Stimulated activated CD8-positive, alpha-beta memory T cell treated with anti-CD3 and anti-CD28 coated beads, Interleukin-4, amount 100 ng/mL, for 4 hours (primary cell): ENCODE measurements at places on chromosomes 6 and 20.
A peak's percentile ranks its signal among the peaks of the same experiment; 100 is the strongest.

DNA sequence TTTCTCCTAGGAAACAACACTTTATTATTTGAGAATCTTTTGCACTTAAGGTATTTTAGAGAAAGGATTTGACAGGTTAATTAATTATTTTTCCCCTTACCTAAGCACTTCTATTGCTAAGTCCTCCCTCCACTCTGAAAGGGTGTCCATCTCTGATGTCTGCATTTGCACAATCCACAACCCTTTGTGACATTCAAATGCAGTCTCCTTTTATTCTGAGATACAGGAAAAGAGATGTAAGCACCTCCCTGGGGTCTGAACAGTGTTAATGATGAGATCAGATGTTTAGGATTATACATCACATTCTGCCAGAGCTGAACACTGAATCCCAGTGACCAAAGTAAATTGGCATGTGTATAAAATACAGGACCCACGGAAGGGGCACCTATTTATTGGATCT, 864.2 kb upstream of the FLRT3 start:
- no peak for DNase-seq

DNA sequence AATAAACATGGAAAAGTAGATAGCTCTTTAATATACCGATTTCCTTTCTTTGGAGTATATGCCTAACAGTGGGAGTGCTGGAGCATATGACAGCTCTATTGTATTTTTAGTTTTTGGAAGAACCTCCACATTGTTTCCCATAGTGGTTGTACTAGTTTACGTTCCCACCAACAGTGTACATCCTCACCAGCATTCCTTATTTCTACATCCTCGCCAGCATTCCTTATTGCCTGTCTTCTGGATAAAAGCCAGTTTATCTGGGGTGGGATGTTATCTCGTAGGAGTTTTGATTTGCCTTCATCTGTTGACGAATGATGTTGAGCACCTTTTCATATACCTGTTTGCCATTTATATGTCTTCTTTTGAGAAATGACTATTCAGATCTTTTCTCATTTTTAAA, 2.6 kb downstream of the MICA start:
- DNase-seq = no peak

DNA sequence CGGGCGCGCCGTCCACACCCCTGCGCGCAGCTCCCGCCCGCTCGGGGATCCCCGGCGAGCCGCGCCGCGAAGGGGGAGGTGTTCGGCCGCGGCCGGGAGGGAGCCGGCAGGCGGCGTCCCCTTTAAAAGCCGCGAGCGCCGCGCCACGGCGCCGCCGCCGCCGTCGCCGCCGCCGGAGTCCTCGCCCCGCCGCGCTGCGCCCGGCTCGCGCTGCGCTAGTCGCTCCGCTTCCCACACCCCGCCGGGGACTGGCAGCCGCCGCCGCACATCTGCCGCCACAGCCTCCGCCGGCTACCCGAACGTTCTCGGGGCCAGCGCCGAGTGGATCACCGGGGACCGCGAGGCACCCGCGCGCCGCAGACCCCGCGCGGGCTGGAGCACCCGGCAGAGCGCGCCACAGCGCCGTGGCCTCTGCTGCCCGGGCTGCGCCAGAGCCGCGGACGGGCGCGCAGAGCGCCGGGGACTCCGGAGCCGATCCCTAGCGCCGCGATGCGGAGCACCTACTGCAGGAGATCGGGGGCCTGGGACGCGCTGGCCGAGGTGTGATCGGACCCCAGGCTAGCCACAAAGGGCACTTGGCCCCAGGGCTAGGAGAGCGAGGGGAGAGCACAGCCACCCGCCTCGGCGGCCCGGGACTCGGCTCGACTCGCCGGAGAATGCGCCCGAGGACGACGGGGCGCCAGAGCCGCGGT, at the start of gene BMP2:
TSS of gene BMP2 (plus strand) at position 151 of the 692 bp plus-strand sequence. CDS start 2,441 bp downstream, outside the sequence.
- DNase-seq = no peak

DNA sequence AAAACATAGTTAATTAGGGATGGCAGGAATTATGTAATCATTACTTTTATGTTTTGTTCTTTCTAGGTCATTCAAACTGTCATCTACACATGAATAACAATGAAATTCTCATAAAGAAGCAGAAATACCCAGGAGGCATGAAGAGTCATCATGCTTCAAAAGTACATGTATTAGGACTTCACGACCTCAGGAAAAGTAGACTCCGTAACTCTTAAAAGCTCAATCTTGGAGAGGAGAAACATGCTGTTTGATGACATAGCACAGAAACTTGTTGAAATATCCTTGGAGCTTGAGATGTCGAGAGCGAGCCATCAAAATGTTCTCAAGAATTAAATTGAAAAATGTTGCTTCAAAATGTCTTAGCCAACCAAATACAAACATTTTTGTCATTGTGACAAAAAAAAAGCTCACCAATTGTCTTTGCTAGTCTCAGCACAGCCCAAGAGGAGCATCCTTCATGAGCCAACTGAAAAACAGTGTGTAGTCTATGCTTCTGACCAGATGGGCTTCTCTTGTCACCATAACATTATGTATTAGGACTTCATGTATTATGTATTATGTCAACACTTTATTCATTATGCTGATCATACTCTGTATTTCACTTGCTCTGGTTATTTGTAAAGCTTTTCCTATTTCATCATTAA, 28.2 kb upstream of the ANKEF1 start:
- no peak for DNase-seq

DNA sequence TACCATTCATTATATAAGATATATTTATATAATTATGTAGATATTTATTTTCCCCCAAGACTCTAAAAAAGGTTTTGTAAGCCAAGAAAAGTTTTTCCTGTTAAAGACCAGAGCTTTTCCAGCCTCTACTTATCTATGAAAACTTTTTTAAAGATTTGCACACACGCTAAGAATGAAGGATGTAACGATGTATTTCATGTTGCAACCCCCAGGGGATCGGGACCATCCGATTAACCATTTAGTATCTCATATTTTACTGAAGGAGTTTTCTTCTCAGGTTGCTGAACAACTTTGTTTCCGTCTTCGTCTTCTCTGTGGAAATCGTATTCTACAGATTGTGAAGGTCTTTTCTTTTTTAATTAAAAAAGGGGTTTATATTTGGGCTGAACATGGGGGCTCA, 70.0 kb upstream of the SASH1 start:
- no peak for DNase-seq

DNA sequence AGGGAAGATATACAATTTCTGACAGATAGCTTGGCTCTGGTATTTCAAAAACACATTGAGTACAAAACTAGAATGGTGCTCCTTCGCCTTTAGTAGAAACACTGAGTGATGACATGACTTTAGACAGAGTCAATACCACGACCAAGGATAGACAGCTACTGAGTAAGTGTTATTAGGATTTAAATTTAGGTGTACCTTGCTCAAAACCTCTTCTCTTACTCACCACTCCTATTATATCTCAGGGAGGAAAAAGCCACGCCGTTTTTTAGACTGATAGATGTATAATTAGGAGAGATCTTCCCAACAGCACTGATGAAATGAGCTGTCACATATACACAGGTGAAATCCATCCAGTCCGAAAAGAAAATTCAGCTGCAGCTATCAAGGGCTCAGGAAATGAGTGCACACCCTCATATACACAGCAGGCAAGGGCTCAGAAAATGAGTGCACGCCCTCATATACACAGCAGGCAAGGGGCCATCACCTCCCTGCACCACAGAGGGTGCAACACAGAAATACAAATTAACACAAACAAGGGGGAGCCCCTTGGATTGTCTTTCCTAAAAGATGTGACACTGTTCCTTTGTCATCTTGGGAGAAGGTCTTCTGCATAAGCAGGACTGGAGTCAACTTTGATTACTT, 53.7 kb downstream of the LYRM4 start:
- DNase-seq = no peak

DNA sequence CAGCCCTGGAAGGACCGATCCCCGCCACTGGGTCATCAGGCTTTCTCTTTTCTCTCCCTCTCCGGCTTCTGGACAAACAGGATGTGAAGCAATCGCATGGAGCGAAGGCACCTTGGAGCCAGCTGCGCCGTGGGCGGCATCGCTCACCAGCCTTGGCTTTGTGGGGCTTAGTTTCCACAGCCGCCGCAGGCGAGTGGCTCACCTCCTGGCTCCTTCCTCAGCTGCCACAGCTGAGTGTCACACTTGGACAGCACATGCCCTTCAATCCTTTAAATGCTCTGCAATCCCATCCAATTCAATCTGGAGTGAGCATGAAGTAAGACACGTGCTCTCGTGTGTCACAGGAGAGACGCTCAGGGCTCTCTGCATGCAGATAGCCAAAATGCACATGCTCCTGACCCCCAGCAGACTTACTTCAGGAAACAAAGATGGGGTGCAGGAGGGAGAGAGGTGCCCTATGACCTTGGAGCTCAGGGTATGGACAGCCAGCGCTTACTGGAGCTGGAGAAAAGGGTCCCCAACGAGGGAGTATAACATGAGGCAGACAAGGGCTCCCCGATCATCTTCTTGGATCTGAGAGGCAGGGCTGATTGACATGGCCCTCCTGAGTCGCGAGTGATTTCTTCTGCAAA, 70.9 kb downstream of the BMP7 start:
- no peak for DNase-seq

GRCh38 chr6:56802584-56802983, 152.3 kb upstream of the BEND6 start:
- no peak for DNase-seq

GRCh38 chr6:127717384-127717783, 140.4 kb downstream of the C6orf58 start:
- DNase-seq = no peak

- no peak for DNase-seq
Observed at GRCh38 chr6:142760152-142760551, 184.8 kb downstream of the HIVEP2 start.

GRCh38 chr20:3046677-3047462, 1.0 kb downstream of the MRPS26 start:
- DNase-seq = no peak

DNA sequence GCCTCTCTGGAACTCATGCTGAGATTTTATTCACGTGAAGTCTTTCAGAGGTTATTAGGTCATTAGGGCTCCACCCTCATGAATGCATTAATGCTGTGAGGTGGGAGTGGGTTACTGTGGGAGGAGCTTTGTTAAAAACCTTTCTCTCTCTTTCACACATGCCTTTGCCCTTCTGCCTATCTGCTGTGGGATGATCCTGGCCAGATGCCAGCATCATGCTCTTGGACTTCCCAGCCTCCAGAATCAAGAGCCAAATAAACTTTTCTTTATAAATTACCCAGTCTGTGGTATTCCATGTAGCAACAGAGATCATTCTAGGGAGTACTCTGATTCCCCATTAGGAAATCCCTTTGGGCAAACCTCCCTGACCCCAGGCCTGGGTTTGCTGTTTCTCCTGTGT, 129.9 kb upstream of the AGPAT4 start:
- DNase-seq = no peak

DNA sequence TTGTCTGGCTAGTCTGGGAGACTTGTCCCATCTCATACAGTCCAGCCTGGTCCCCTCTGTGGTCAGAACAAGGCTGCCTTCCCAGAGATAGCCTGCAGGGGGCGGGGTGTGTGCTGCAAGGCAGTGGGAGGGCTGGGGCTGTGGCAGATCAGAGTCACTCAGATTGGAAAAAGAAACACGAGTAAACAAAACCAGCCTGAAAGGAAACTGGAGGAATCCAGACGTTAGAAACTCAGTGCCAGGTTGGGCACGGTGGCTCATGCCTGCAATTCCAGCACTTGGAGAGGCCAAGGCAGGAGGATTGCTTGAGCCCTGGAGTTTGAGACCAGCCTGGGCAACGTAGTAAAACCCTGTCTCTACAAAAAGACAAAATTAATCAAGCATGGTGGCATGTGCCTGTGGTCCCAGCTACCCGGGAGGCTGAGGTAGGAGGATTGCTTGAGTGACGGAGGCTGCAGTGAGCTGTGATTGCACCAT, 20.2 kb downstream of the LEMD2 start:
- DNase-seq = peak; percentile 33

DNA sequence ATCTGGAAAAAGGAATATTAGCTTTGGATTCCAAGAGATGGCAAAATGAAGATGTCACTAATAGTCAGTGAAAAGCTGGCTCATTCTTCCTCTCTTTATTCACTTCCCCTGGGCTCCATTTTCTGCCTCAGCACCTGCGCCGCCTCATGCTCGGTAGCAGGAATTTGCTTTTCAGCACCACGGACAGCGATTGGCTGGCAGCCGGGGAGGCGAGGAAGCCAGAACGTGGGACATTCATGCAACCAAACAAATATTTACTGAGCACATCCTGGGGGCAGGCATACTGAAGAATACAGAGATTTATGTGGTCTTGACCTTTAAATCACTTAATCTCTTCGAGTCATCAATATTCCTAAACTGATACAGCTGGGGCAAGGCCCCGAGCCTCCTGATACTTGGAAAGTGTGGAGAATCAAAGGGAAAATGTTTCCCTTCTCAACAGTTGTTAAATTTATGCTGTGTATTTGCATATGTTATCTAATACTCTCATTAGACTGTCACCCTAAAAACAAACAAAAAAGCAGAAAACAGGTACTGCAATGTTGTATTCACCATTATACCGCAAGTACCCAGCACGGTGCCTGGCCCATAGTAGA, 12.1 kb upstream of the PDYN start:
- peak; percentile 21 for DNase-seq

DNA sequence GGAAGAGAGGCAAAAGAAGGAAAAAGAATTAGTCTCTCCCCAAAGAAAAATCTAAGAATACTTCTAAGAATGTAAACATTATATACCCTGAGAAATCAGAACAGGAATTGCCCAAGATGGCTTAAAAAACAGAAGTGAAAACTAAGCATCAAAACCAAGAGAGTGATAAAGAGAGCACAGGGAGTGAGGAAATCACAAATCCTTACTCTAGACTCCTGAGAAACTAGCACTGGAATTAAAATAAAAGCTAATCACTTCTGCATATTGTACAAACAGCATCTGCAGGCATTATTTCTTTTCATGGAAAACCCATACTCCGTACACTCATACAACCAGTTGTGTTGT, 285.7 kb downstream of the BTBD9 start:
- DNase-seq = no peak

DNA sequence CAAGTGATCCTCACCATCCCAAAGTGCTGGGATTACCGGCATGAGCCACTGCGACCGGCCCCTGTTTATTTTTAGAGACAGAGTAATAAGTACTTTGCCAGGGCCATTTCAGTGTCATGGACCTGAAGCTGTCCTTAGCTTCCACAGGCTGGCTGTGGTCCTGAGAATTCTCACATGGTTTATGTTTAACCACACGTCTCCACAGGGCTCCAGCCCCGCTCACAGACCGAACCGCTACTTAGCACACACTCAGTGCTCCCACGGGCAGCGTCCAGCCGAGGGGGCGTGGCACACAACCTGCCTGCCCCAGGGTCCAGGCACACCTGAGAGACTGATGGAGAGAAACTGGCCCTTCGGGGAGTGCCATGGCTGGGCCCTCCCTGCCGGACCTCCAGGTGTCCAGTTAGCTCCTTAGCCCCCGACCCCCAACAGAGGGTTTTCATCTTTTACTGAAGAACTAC, 11.7 kb downstream of the ACSS1 start:
- DNase-seq = no peak

GRCh38 chr20:13443690-13444089, 195.0 kb downstream of the TASP1 start:
- no peak for DNase-seq

DNA sequence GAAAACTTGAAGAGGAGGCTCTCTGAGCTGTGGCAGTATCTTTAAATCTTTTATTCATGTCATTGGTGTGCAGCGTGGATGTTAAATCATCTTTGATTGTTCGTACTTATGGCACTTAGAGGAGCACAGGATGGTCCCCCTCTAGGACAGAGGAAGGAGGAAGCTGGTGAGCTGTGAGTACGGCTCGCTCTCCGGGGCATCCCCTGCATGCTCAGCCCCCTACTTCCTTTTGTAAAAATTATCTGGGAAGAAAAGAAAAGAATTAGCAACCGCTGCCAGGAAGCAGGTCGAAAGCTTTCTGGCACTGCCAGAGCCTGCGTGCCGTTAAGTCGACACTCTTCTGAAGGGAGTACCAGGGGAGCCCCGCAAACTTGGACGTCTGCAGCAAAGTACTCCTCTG, 158.5 kb downstream of the SYNDIG1 start:
- DNase-seq = no peak

GRCh38 chr20:50133474-50134217, 19.9 kb downstream of the PEDS1 start:
- no peak for DNase-seq
